ENCODE measurements at places on chromosomes 1 and 21. TPM values are rescaled to one million over a fixed set of nuclear protein-coding genes. Genes with fewer than 3 reads are reported as not detected.

GRCh38 chr1:53627031-53627430, 111.9 kb downstream of the GLIS1 start:
- H3K27ac ChIP-seq, result no peak overlapping the region
- H3K36me3 ChIP-seq, result no peaks in the 10 kb centered on the region
- DNase-seq, result no peak
- H3K4me1 ChIP-seq, result no peaks in the 10 kb centered on the region

DNA sequence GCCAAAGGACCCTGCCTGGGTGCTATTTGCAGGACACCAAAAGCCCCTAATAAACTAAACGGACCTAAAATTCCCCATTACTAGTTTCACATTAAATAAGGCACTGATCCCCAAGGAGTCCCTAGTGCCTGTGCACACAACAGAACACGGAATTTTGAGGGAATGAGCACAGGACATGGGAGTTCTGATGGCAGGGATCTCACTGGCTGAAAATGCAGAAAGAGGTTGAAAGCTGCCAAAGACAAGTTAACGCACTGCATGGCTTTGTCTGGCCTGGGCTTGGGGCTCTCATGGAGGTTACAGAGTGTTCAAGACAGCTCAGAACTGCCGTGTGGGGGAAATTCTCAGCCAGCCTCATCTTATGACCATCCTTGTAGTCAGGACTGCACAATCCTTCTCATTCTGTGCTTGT, 15.6 kb upstream of the ATP1B1 start:
- no peaks in the 10 kb centered on the region for H3K27me3 ChIP-seq
- peaks cover 36% of the 10 kb centered on the region for H3K4me1 ChIP-seq
- H3K36me3 ChIP-seq, result no peaks in the 10 kb centered on the region
- no peak for DNase-seq
- no peak overlapping the region for H3K27ac ChIP-seq
- no peak overlapping the region for H3K4me3 ChIP-seq

DNA sequence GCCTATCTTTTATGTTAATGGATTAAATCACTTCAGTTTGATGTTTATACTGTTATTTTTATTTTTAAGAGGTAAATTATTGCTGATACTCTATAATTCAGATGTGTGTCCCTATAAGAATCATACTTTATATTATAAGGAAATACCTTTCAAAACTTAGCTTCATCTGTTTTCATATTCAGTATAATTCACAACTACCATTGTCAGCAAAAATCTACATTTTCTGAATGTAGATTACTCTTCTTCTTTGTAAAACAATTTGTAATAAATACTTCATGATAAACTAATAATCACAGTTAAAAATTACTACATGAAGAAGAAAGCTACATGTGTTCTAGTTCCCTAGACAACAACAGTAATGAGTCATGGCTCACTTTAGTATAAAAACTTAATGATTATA, 115.4 kb upstream of the SERTAD4 start:
- H3K4me3 ChIP-seq, result no peak overlapping the region
- no peak for DNase-seq
- H3K27ac ChIP-seq, result no peak overlapping the region
- no peaks in the 10 kb centered on the region for H3K4me1 ChIP-seq
- no peaks in the 10 kb centered on the region for H3K36me3 ChIP-seq

DNA sequence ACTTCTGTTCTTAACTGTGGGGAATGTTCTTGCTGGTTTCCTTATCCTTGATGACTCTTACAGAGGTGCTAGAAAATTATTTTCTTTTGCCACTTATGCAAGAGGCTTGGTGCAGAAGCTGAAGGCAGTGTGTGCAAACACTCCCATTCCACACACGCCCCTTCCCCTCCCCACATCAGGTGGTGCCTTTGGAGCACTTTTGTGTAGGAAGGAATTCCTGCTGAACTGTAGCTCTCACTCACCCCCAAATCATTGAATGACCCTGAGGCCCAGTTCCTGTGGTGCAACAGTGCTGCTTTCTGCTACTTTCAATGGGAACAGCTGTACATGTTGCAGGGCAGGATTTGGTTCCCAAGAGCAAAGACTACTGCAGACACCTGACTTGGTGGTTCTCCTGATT, 101.8 kb downstream of the CD247 start:
- no peaks in the 10 kb centered on the region for H3K4me1 ChIP-seq
- H3K36me3 ChIP-seq, result peaks cover 9% of the 10 kb centered on the region
- no peak overlapping the region for H3K27ac ChIP-seq
- no peak overlapping the region for H3K4me3 ChIP-seq
- no peak for DNase-seq

GRCh38 chr1:193322211-193322610, 135.8 kb upstream of the B3GALT2 start:
- no peak overlapping the region for H3K4me3 ChIP-seq
- H3K27ac ChIP-seq, result peak overlapping the region; percentile 87

DNA sequence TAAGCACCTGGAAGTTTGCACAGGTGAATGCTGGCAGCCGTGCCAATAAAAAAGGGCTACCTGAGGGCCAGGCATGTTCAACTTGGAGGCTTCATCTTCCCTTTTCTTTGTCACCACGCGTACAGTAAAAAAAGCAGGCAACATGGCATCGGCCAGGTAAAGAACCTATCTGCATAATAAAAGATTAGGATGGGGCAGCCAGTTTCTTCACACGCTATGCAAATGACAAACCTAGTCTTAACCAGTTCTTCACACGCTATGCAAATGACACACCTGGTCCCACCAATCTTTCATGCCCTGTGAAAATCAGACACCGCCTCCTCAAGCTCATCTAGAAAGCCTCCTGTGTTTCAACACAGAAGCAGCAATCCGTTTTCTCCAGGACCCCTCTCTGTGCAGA, 413.4 kb downstream of the HLX start:
- H3K4me1 ChIP-seq, result no peaks in the 10 kb centered on the region
- no peaks in the 10 kb centered on the region for H3K27me3 ChIP-seq
- no peak overlapping the region for H3K4me3 ChIP-seq
- H3K36me3 ChIP-seq, result no peaks in the 10 kb centered on the region
- no peak for DNase-seq

- no peak for DNase-seq
- no peaks in the 10 kb centered on the region for H3K27me3 ChIP-seq
- no peak overlapping the region for H3K4me3 ChIP-seq
- H3K4me1 ChIP-seq, result no peaks in the 10 kb centered on the region
- H3K36me3 ChIP-seq, result no peaks in the 10 kb centered on the region
Observed at GRCh38 chr1:96002201-96002600, 719.4 kb upstream of the PTBP2 start.

DNA sequence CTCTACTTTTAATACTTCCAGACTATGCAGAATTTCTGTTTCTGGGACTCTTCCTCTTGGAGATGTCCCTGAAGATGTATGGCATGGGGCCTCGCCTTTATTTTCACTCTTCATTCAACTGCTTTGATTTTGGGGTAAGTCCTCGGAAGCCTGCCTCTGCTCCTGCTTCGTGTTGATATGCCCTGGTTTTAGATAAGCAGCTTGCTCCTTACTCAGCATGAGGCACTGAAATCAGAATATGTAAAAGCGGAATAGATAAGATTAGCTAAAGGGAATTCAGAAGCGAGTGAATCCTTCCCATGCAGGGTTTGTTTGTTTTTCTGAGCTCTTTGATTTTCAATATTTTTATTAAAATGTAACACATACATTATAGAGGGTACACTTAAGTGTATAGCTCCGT, 234.7 kb downstream of the CACNA1E start:
- no peak overlapping the region for H3K4me3 ChIP-seq
- peaks cover 64% of the 10 kb centered on the region for H3K27me3 ChIP-seq
- H3K4me1 ChIP-seq, result no peaks in the 10 kb centered on the region
- no peak for DNase-seq

GRCh38 chr1:151167116-151167515, 1.2 kb downstream of the SCNM1 start:
- H3K27ac ChIP-seq, result peak overlapping the region; percentile 96
- no peaks in the 10 kb centered on the region for H3K27me3 ChIP-seq
- H3K4me3 ChIP-seq, result peak overlapping the region; percentile 95
- no peak for DNase-seq
- H3K4me1 ChIP-seq, result peaks cover 16% of the 10 kb centered on the region

DNA sequence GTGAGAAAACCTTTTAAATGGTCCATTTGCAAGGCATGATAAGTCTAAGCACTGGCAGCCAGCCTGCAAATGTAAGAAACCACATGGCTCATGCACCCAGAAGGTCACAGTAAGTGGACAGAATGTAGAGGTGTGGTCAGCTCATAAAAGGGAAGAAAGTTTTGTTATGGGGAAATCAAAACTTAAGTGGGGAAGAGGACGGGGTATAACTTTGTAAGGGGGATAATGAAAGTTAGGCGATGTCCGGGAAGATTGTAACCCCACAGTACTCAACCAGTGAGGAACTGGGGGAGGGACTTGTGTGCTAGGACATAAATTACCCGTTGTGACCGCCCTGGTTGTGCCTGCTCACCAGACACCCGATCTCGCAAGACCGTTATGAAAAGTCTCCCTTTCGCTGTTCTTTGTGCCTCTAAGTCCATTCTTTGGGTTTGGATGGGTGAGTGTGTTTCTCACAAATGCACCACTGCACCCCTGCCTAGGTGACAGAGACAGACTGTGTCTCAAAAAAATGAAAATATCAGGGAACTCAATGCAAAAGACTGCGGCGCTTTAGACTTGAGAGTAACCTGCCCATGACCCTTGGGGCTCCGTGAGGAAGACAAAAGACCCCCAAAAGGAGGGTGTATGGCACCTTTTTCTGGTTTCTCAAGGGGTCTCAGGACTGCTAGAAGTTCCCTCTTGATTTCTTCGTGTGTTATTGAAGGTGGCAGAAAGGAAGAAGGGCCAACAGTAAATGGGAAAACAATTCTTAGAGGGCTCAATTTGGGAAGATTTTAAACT, 28.6 kb upstream of the ZNF496 start:
- no peak overlapping the region for H3K27ac ChIP-seq
- no peak for DNase-seq
- no peaks in the 10 kb centered on the region for H3K4me1 ChIP-seq
- no peak overlapping the region for H3K4me3 ChIP-seq

DNA sequence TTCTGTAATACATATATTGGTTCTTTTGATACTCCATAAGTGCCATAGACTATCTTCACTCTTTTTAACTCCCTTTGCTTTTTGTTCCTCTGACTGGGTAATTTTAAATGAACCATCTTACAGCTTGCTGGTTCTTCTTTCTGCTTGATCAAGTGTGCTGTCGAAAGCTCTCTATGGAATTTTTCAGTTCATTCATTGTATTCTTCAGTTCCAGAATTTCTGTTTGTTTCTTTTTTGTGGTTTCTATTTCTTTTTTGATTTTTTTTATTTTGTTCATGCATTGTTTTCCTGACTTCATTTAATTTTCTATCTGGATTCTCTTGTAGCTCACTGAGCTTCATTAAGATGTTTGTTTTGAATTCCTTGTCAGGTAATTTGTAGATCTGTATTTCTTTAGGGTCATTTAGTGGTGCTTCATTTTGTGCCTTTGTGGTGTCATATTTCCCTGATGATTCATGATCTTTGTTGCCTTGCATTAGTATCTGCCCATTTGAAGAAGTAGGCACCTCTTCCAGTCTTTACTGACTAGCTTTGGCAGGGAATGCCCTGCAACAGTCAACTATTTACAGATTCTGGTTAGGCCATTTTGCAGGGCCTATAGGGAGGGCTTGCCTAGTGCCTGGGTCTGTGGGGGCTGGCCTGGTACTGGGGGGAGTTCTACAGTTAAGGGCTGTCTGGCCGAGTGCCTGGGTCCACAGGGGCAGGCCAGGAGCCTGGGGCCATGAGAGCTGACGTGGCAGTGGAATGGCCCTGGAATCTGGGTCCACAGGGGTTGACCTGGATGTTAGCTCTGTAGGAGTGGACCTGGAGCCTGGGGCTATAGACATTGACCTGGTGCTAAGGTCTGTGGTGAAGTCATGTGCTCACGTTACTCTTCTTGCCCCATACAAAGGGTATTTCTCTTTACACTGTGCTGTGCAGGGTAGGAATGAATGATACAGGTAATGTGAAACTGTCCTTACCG, 89.7 kb downstream of the MAGI3 start:
- no peaks in the 10 kb centered on the region for H3K27me3 ChIP-seq
- H3K27ac ChIP-seq, result peak overlapping the region; percentile 13
- DNase-seq, result no peak
- H3K4me3 ChIP-seq, result no peak overlapping the region
- peaks cover 20% of the 10 kb centered on the region for H3K4me1 ChIP-seq

GRCh38 chr1:156744786-156745419, 4.0 kb upstream of the MRPL24 start:
- peaks cover 71% of the 10 kb centered on the region for H3K4me1 ChIP-seq
- H3K27me3 ChIP-seq, result no peaks in the 10 kb centered on the region
- peaks cover 96% of the 10 kb centered on the region for H3K36me3 ChIP-seq
- peak overlapping the region; percentile 67 for H3K4me3 ChIP-seq
- peak overlapping the region; percentile 85 for H3K27ac ChIP-seq
- DNase-seq, result no peak

- H3K27ac ChIP-seq, result no peak overlapping the region
- no peak overlapping the region for H3K4me3 ChIP-seq
- peaks cover 8% of the 10 kb centered on the region for H3K4me1 ChIP-seq
- H3K36me3 ChIP-seq, result peaks cover 34% of the 10 kb centered on the region
- H3K27me3 ChIP-seq, result no peaks in the 10 kb centered on the region
Observed at GRCh38 chr1:117364240-117364639, 3.0 kb upstream of the MAN1A2 start.

DNA sequence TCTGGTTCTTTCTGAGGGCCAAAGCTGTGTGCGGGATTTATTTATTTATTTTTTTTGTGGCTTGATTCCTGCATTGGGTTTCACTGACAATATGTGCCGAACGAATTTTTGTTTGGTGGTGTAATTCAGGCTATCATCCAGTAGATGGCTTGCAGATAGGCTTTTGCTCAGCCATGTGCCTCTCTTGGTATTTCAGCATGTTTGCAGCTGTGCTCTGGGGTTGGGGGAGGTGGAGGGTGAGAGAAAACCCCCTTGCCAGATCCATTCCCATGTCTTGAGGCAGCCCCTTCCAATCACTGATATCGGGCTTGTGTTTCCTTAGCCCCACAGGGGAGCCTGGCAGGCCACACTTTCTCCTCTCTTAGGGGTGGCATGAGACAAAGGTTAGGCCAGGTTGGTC, 302.4 kb downstream of the PTGER3 start:
- no peaks in the 10 kb centered on the region for H3K36me3 ChIP-seq
- no peak overlapping the region for H3K4me3 ChIP-seq
- H3K4me1 ChIP-seq, result no peaks in the 10 kb centered on the region
- no peak for DNase-seq
- H3K27ac ChIP-seq, result no peak overlapping the region

DNA sequence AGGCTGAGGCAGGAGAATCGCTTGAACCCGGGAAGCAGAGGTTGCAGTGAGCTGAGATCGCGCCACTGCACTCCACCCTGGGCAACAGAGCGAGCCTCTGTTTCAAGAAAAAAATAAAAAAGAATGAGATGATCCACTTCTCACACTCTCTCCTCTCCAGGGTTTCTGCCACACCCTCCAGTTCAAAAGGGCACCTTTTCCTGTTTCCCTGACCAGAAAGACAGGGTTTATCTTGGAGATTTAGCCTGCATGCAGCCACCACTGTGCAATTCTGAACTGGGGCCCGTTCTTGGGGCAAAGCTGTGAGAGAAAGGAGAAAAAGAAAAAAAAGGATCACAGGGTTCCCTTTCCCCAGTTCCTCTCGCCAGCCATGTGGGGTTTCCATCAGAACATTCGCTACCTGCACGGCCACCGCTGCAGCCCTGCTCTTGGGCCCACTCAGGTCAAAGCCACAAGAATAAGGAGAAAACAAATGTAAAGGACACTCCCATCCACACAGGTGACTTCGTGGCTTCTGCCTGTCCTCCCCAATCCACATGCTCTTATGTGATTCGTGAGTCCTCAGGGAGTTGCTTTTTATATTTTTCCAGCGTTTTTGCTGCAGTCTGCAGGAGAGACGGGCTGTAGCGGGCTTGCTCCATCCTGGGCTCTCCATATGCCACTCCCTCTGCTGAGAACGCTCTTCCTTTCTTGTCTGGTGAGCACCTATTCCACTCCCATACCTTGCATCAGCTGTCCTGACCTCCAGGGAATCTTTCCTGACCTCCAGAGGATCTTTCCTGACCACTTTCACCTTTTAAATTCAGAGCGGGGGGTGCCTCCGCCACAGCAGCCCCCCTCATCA, 26.4 kb downstream of the GNG4 start:
- no peak overlapping the region for H3K4me3 ChIP-seq
- no peak overlapping the region for H3K27ac ChIP-seq

Gene CNTN2
- not detected for total RNA-seq

Gene SPATA17
- 3.0 TPM for total RNA-seq

Gene ATAD3B
- 56.4 TPM for total RNA-seq

Data from Calu3 (cell line).